ENCODE measurements at places on chromosomes 1 and 21.

- no peak for DNase-seq
Observed at GRCh38 chr1:15146971-15147376, 6.6 kb upstream of the TMEM51 start.

- DNase-seq, result no peak
Observed at GRCh38 chr1:206507284-206508129, at the start of gene RASSF5. Gene RASSF5 (plus strand): TSS chr1:206507531. CDS start chr1:206507603, 72 bp downstream.

GRCh38 chr1:245984390-245985155 is 522.5 kb downstream of the SMYD3 start:
- no peak for DNase-seq

DNA sequence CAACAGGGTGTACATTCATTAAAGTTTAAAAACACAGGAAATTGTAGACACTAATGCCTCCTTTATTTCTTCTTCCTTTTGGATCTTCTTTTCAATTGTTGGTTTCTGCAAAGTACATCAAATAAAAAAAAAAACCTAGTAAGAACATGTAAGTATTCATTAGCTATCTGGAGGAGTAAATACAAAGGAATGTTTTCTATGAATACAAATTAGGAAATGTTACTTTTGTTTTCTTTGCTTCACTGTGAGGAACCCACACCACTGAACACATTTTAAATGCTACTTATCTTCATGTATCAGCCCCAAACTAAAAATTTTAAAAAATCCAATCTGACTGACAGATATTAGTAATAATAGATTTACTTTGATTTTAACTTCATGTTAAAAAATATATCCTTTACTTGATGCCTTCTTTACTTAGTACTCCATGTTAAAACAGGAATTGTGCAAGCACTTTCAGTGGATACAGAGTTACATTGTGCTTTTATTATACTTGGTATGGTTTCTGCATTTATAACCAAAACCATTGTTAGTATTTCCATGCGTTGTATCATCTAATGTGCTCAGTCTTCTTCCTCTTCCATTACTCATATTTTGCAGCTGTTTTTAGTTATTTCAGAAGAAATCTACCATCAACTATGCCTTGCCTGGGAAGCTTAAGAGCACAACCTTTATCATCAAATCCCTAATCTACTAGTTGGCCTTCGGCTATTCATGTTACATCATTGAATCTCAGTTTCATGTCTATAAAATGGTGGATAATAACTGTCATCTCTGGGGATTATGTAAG is 236.9 kb upstream of the DPYD start:
- no peak for DNase-seq

DNA sequence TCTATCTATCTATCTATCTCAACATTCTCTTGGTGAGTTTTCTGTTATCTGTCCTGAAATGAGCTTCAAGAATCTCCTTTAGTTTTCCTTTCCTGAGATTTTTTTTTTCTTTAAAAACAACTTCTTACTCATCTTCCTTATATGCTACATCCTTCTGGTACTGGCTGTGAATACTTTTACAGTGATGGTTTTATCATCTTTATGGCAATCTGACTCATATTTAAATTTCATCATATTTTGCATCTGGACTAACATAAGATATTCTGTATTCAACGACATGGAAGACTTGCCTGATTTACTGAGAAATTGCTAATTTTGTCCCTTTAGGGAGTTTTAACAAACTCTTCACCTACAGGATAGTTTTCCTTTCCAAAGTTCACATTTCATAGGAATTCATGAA is 33.0 kb downstream of the PDE4B start:
- DNase-seq, result no peak

- DNase-seq, result no peak
Observed at GRCh38 chr1:80925130-80925805, 875.5 kb upstream of the ADGRL2 start.

DNA sequence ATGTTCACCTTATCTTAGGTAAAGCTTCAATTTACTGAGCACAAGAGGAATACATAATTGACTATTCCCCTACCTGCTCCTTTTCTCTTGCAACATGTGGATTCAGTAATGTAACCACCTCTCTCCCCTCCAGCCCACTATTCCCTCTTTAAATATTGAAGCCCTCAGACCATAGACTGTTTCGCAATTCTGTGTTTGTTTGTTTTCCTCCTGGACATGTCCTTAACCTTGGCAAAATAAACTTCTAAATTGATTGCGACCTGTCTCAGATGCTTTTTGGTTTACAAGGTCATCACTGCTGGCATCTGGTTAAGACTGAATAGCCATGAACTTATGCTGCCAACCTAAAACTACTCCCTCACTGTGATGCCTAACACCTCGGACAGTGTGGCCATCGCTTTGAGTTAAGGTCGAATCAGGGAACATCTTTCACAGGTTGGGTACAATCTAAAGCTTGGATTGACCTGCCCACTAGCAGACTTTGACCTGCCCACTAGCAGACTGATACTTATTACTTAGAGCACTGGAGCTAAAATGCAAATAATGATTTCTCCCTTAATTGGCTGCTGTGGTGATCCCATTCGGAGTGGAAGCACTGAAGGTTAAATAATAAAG is 10.2 kb upstream of the CDC42BPA start:
- no peak for DNase-seq

DNA sequence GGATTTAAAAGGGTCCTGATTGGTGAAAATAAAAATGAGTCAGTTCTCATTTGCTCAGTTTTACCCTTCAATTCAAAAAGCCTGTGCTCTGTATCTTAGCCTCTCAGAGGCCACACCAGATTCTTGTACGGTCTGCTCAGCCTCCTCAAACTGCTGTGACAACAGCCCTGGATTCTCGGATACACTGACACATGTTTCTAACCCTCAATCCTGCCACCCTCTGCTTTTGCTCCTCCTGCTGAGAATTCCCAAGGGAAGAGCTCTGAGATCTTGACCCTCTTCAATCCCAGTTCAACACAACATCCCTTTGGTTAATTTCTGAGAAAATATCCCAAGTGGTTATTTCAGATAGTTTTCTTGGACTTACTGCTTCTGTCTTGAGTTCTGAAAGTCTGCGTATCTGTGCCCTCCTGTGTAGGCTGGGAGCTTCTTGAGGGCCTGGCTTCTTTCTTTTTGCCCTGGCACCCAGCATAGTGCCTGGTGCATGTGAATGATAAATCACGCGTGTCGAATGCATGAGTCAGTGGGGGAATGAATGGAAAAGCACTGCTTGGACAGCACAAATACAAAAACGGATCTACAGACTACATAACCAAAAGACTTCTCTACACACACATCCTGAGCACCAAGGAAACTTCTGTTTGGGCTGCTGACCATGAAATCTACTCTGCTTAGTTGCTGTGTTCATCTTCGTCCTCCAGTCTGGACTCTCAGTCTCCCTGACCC is 24.5 kb downstream of the IRF2BP2 start:
- no peak for DNase-seq

DNA sequence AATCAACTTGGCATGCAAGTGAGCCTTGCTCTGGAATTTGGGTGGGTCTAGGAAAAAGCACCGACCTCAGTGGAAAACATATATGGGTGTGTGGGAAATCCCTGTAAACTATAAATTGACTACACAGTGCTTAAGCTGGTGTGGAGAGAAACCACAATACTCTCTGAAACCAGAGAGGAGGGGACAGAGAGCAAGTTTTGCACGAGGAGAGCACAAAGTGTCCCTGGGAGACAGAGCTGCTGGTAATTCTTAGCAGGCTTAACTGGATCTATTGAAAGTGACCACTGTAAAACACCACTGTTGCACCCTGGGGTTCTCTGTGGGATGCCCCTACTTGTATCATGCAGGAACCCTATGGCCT is 12.8 kb downstream of the KCNJ15 start:
- no peak for DNase-seq

DNA sequence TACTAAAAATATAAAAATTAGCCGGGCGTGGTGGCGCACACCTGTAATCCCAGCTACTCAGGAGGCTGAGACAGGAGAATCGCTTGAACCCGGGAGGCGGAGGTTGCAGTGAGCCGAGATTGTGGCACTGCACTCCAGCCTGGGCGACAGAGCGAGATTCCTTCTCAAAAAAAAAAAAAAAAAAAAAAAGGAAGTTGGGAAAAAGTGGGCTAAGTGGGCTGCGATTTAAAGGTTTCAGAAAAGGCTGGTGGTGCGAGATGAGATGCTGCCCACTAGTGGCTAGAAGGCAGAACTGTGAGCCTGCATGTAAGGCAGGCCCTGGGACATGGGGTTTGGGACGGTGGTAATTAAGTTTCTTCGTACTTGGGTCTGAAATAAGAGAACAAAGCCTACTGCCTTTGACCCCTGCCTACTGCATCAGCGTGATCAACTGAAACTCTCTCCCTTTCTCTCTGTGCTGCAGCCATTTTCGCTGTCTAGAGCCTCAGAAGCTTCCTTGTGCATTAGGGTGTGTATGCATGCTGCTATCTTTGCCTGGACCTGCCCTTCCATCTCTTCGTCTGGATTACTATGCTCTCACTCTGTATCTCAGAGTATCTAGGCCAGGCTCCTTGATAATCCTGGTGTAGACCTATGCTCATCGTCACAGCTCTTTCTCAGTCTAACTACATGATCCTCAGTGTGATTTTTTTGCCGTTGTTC is 12.4 kb downstream of the FMOD start:
- no peak for DNase-seq

Data from NCI-H1048 (cell line).